ENCODE measurements at places on chromosomes 5 and 9. TPM values are rescaled to one million over a fixed set of nuclear protein-coding genes. Genes with fewer than 3 reads are reported as not detected.

GRCh38 chr5:160174780-160175437 is 54.4 kb upstream of the FABP6 start:
- DNase-seq, result no peak

GRCh38 chr5:53180538-53180937 is 71.0 kb upstream of the MOCS2 start:
- DNase-seq, result no peak

DNA sequence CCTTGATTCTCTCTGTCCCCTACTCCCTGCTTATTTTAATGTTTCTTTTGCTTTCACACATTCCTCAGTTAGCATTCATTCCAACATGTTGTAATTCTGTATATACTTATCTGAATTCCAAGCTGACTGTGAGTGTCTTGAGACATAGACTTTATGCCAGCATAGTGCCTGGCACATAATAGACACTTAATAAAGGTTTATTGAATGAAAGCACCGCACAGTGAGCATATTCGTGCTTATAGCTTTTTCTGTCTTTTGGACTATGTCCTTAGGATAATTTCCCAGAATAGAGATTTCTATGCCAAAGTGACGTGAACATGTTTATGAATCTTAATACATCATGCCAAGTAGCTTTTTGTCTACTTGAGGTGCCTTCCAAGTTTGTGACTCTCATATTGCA is 174.6 kb downstream of the CD180 start:
- no peak for DNase-seq

DNA sequence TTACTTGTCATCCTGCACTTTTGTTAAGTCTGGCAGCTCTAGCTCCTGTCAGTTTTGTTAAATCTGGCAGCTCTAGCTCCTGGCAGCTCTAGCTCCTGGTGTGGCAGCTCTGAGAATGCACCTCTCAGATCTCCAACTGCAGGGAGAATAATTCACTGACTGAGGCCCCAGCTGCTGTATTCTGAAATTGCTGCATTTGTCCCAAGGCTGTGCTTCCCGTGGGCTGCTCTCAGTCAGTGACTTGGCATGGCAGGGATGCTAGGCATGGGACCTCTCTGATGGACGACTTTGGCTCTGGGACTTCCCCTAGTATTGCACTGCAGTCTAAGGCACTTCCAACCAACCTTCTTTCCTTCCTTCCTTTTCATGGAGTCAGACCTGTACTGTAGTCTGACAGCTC is 475.7 kb downstream of the CCDC171 start:
- DNase-seq, result no peak

- no peak for DNase-seq
Measured at GRCh38 chr5:87307796-87308423, 40.2 kb downstream of the RASA1 start.

- no peak for DNase-seq
Measured at GRCh38 chr9:127196826-127197145, 67.8 kb upstream of the GARNL3 start.

DNA sequence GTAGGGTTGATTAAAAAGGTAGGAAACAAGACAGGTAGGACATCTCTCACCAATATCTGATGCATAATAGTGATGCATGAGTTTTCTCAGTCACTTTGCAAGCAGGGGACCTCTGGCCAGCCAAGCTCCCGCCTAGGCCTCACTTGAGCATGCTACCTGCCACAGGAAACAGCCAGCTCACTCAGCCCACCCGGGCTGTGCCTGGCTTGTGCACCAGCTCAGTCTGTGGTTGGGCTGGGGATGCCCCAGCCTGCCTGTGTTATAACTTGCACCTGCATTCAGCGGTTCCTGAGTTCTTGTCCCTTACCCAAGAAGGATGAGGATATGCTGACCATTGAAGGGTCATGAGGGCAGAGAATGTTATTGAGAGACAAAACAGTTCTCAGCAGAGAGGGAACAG is 172.8 kb upstream of the PLCXD3 start:
- no peak for DNase-seq

GRCh38 chr9:117486426-117486825 is 71.6 kb upstream of the ASTN2 start:
- no peak for DNase-seq

GRCh38 chr5:24161559-24161958 is 483.2 kb downstream of the CDH10 start:
- DNase-seq, result no peak

DNA sequence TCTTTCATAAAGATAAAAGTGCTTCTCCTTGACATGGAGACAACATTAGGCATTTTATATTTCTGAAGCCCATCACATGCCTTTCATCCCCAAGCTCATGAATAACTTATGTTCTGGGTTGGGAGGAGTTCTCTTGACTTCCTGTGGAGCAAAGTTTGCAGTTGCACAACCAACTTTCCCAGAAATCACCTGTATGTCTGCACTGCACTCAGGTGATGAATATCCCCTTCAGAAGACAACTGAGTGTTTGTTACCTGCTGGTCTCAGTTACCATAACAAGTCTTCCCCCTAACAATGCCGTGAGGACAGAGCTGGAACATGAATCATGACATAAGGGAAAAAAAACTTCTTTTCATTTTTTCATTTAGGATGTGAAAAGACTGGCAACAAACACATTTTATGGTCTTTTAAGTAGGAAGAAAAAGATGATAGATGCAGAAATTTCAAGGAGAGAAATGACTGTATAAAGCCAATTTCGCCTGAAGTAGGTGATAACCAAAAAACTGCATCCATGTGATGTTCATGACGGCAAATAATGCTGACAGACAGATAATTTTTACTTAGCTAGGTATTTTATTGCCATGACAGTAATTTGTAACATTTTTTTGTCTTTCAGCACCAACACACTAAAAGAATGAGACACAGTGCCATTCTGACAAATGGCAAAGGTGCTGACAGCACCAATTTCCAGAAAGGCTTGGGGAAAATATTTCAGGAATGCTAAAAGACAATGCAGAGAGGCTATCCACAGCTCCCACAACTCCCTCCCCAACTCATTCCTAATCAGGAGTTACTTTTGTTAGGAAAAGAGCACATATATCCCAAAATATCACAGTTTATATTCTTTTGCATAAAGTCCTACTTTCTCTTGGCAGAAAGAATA is 656.3 kb downstream of the PRELID2 start:
- no peak for DNase-seq

DNA sequence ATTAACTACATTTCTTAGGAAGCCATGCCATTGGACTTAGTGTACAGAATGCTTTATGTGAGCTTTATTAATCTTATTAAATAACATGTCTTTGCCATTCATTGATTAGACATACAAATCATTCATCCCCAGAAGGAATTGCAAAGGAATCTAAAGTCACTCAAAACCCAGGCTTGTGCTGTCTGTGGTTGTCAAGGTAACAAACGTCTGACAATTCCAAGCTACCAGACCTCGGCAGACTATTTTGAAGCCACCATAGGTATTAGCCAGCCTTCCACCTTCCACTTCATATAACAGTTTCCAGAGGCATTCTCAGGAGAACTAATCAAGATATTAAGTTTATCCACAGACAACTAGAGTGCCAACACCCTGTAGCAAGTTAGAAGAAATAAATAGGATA is 135.2 kb upstream of the TUSC1 start:
- DNase-seq, result no peak

DNA sequence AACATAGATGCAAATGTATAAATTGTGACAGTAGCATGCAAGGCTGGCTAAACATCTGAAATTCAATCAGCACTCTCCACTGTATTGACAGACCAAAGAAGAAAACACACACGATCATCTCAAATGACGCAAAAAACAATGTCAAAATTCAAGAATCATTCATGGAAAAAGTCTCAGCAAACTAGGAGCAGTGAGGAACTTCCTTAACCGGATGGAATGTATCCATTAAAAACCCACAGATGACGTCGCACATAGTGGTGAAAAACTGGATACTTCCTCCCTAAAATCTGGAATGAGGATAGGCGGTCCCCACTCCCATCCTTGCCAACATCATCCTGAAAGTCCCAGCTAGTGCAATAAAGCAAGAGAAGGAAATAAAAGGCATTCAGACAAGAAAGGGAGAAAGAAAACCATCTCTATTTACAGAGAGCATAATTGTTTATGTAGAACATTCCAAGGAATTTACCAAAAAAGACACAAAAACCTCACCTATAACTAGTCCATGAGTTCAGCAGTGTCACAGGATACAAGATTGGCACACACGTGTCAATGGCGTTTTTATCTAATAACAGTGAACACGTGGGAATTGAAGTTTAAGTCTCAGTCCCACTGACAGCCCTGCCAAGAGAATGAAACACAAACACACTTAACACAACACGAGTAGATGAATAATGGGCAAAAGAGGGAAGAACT is 14.1 kb upstream of the CEP72 start:
- DNase-seq, result no peak

DNA sequence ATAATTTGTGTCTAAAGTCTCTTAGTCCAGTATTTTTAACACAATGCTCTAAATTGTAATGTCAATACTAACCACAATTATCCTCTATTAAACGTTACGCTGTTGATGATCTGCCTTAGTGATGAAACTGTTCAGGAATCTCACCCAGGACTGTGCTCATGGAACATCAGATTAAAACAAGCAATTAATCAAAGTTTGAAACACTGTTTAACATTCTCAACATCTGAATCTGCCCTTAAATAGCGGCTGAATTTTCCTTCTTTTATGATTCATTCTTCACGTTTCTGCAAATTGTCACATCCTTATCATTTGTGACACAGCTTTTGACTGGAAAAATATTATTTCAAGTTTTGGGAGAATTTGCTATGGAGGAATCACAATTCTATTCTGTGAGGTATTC is 113.8 kb downstream of the MARCHF11 start:
- no peak for DNase-seq

FRMD3 gene
- total RNA-seq, result 21.3 TPM

PCDHA9 gene
- 0.19 TPM for total RNA-seq

CERCAM gene
- total RNA-seq, result 9.3 TPM

TRUB2 gene
- 24.5 TPM for total RNA-seq

FAM153A gene
- 4.4 TPM for total RNA-seq
